ENCODE measurements at places on chromosomes 3 and 15. TPM values are rescaled to one million over a fixed set of nuclear protein-coding genes. Genes with fewer than 3 reads are reported as not detected.

GRCh38 chr15:66378814-66379430 lies 7.8 kb upstream of the MAP2K1 start:
- DNase-seq, result no peak

DNA sequence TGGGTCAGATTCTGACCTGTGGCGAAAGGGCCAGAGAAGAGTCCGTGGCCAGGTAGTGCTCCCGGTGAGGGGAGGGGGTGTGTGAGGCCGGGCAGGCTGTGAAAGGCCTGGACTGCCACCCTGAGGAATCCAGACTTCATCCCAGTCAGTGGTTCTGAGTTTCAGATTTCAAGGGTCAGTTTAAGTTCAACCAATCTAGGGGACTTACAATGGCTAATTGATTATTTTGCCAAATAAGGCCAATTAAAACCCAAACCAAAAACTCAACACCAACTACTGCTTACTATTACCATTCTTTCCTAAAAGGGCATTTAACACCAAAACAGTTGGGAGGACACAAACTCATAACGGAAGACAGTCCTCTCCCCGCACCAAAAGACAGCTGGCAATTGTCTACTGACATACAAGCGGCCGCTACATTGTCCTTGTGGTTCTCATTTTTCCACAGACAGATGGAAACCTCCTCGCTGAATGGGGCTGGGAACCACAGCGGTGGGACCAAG lies 30.5 kb downstream of the TMEM44 start:
- peak; percentile 73 for DNase-seq

PLCB2 gene
- total RNA-seq, result 8.7 TPM

GRCh38 chr3:112793326-112794081 lies 53.2 kb downstream of the CD200R1L start:
- DNase-seq, result no peak

DNA sequence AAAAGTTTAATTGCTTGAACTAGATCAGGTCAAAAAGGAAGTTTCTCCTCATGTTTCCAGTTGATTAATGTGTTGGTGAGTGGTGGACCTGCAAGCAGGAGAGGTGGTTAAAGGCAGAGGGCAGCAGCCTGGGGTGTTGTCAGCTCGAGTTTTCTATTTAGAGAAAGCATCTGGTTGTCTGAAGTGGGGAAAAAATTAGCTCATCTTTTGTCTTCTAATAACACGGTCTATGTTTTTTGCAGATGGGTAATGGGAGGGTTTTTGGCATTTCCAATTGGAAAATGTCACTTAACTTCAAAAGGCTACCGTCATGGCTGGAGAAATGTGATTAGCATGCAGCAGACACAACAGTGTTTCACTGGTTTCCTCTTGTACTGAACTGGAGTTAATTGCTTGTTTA lies 122.6 kb downstream of the ITPR1 start:
- DNase-seq, result peak; percentile 9

LMOD3 gene
- 122 TPM for total RNA-seq

DNA sequence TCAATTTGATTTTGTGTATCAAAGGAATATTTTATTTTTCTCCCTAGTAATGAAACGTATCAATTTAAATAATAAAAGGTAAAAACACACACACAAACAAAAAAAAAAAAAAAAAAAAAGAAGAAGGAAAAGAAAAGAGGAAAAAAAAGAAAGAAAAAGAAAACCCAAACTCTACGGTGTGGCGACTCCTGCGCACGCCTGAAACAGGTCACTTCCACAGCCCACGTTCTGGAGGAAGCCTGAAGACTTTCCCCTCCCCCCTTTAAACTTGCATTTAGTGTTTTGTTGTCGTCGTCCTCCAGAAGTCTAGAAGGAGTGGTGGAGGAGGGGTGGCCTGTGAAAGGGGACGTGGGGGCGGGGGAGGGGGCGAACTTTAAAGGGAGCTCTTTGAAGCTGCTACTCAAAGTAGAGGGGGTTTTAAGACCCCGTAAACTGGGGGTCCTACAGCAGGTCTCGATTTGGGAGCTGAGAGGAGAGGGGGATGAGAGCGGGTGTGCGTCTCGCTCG lies 2.3 kb upstream of the TLE3 start:
- DNase-seq, result no peak

GRCh38 chr3:150936693-150937092 lies 31.5 kb upstream of the MINDY4B start:
- DNase-seq, result no peak

DNA sequence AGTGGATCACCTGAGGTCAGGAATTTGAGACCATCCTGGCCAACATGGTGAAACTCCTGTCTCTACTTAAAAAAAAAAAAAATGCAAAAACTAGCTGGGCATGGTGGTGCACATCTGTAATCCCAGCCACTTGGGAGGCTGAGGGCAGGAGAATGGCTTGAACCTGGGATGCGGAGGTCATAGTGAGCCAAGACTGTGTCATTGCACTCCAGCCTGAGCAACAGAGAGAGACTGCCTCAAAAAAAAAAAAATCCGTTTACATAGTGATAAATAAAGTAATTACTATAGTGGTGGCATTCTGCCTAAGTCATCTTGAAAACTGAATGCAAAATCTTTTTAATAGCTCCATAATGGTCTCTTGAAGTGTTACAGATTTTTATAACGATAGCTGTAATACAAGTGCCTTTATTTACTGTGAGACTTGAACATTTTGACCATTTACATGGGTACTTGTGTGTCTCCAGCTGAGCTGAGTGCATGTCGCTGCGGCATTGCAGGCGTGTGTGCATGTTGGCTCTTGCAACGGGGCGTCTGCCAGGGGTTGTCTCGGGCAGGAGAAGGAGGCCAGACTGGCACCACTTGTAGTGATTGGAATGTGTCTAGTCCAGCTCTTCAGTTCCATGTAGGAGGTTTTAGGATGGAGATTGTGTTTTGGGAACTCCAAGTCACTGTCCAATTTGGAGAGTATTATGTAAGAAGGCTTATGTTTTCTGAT lies 111.9 kb downstream of the IGF1R start:
- peak; percentile 56 for DNase-seq

GRCh38 chr3:55795746-55796145 lies 308.6 kb upstream of the WNT5A start:
- DNase-seq, result no peak

GRCh38 chr3:43180027-43180426 lies 74.1 kb upstream of the POMGNT2 start:
- peak; percentile 33 for DNase-seq

DNA sequence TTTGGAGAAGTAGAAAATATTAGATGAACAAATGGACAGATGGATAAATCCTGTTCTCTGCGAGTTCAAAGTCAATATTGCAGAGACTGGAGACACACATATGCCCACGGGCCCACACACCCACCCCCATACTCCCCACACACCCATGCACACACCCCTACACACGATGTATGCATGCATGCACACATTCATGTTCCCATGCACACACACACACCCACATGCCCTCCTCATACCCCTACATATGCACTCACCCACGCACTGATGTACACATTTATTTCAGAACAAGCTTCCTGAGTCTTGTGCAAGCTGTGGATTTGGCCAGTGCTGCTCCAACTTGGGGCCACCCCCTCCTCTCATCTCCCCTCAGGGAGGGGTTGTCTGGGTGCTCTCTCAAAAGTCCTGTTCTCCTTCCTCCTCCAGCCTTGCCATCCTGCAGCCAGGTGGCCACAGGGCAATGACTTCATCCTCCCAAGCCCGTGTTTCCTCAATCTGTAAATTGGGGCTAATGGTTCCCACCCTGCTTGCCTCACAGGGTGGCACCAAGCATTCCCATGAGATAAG lies 16.4 kb downstream of the MAPKAPK3 start:
- no peak for DNase-seq

DNA sequence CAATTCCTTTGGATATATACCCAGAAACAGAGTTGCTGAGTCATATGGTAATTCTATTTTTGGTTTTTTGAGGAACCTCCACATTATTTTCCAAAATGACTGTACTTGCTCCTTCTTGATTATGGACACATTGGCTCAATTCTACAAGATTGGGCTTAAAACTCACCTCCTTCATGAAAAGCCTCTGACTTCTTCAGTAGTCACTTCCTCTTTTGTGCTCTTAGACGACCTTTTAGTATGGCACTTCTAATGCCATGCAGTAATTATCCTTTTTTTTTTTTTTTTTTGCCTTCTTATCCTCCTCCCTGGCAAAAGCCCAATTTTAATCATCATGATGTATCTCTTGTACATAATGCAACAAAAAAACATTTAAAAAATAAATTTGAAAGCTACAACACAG lies 33.0 kb upstream of the ABHD17C start:
- no peak for DNase-seq

C3orf49 gene
- total RNA-seq, result not detected

GRCh38 chr3:197209366-197210260 lies 88.8 kb downstream of the DLG1 start:
- DNase-seq, result no peak

- DNase-seq, result peak; percentile 67
These were observed 438.9 kb upstream of the ARRDC4 start for GRCh38 chr15:97521381-97522285.

PAK6 gene
- total RNA-seq, result 2.5 TPM

DNA sequence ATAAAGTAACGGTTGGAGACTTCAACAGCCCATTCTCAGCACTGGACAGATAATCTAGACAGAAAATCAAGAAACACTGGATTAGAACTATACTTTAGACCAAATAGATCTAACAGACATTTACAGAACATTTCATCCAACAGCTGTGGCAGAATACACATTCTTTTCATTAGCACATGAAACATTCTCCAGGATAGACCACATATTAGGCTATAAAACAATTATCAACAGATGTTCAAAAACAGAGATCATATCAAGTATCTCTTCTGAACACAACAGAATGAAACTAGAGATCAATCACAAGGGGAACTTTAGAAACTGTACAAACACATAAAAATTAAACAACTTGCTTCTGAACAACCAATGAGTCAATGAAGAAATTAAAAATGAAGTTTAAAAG lies 133.3 kb downstream of the ADAM10 start:
- DNase-seq, result no peak

ISG20 gene
- total RNA-seq, result 5.1 TPM

DNA sequence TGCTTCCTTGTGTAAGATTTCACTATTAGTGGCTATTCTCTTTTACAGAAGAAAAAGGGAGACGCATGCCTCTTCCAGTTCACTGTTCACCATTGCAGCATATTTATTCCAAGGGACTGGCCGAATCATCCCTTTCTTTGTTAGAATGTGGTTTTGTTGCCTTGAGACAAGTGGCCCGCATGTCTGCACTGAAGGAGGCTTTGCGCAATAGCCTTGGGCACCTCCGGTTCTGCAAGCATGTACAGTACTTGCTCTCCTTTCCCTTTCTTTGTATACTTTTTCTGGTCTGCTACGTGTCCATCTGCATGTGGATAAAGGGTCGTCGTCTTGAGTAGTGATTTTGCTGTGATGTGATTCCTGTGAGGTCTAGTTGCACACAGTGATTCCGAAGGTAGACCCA lies 43.0 kb downstream of the FLNB start:
- DNase-seq, result no peak

GMNC gene
- total RNA-seq, result 0.51 TPM

Data from tongue (tissue), 3 donors.